ENCODE measurements at places on chromosomes 2 and 18. TPM values are rescaled to one million over a fixed set of nuclear protein-coding genes. Genes with fewer than 3 reads are reported as not detected.
A peak's percentile ranks its signal among the peaks of the same experiment; 100 is the strongest.

- DNase-seq, result no peak
Observed at GRCh38 chr2:77028032-77028600, 494.1 kb downstream of the LRRTM4 start.

GRCh38 chr2:217512259-217512658 is 490.5 kb downstream of the TNS1 start:
- no peak for DNase-seq

DNA sequence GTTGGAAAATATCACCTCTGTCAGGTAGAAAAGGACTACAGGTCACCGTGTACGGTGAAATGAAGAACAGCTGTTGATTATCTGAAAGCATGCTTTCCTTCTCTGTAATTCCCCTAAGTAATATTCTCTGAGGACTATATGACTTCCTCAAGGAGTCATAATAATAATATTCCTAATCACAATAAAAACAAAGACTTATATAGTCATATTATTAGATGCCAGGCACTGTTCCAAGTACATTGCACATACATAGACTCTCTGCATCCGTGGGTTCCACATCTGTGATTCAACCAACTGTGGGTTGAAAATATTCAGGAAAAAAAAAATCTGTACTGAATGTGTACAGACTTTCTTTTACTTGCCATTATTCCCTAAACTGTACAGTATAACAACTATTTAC is 512.4 kb upstream of the ID2 start:
- no peak for DNase-seq

DNA sequence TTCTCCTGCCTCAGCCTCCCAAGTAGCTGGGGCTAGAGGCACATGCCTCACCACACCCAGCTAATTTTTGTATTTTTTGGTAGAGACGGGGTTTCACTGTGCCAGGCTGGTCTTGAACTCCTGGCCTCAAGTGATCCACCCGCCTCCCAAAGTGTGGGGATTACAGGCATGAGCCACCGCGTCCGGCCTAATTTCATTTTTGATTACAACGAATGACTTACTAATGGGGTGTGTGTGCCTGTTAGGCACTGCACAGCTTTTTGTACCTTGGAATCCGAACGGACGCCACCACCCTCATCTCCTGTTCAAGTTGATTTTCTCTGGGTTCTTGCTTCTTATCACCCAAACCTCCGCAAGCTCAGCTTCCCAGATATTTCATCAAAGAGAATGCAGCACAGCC is 17.2 kb downstream of the PTMA start:
- DNase-seq, result no peak

DNA sequence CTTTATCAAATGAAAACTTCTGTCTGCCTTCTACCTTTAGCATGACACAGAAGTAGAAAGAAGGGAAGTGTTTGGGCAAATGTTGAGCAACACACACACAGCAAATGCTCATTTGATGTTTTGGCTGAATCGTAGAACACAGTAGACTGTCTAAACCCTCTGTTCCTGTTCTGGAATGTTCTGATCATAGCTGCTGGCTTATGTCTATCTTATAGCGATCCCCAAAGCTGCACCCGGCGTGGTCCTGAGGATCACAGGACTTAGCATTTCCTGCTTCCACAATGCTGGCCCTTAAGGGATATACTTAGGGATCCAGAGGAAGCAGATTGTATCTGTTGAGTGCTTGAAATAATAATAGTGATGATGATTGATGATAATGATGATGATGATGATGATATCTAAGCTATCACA is 15.2 kb downstream of the GNLY start:
- no peak for DNase-seq

DNA sequence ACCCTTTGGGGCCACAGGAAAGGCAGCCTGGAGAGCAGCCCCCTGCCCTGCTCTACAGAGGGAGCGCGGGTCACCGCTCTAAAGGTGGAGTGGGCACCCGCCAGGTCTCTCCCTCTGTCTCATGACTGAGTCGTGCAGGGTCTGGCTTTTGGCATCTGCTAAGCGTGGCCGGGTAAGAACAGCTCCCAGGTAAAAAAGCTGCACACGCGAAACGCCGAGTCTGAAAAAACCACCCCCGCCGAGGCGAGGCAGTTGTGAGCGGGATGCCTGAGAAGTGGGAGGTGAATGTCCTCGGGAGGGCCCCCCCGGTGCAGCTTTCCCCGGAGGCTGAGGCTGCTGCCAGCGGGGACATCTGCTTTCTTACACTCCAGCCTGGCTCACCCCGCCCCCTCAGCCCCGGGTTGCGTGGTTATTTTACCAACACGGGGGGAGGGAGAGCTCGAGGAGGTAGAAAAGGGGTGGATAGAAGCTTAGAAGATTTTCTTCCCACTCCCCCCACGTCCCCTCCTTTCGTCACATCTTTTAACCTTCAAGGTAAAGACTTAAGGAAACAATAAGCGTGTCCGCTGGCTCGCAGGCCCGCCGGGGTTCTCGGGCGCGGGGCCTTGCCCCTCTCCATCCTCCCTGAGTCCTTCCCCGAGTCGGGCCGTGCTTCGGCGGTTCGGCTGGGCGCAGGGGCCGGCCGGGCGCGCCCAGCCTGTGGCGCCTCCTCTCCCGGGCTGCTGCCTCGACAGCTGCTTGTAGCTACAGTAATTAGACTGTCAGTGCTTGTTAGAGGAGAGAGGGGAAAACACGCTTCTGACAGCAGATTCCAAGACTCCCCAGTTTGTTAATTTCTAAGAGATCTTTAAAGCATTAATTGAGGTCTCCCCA is 70.6 kb upstream of the PSMD14 start:
- peak; percentile 73 for DNase-seq

GRCh38 chr2:127400897-127401756 is 13.4 kb upstream of the MAP3K2 start:
- peak; percentile 68 for DNase-seq

DNA sequence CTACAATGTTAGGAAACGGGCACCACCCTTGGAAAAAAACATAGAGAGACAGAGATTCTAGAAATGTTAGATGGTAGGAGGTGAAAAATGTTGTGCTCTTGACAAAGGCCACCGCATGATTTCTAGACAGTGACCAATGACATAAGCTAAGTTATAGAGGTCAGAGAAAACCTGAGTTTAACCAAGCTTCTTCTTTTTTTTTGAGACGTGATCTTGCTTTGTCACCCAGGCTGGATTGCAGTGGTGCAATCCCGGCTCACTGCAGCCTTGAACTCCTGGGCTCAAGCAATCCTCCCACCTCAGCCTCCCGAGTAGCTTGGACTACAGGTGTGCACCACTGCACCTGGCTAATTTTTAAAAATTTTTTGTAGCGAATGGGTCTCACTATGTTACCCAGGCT is 13.0 kb downstream of the FER1L5 start:
- DNase-seq, result no peak

- peak; percentile 33 for DNase-seq
Observed at GRCh38 chr2:228731517-228731916, 539.6 kb downstream of the PID1 start.

- peak; percentile 75 for DNase-seq
Observed at GRCh38 chr2:80238692-80239469, 65.7 kb downstream of the LRRTM1 start.

GRCh38 chr2:29495068-29495467 is 379.9 kb downstream of the CLIP4 start:
- DNase-seq, result no peak

- peak; percentile 47 for DNase-seq
Observed at GRCh38 chr2:109279243-109279860, 150.3 kb downstream of the SH3RF3 start.

DNA sequence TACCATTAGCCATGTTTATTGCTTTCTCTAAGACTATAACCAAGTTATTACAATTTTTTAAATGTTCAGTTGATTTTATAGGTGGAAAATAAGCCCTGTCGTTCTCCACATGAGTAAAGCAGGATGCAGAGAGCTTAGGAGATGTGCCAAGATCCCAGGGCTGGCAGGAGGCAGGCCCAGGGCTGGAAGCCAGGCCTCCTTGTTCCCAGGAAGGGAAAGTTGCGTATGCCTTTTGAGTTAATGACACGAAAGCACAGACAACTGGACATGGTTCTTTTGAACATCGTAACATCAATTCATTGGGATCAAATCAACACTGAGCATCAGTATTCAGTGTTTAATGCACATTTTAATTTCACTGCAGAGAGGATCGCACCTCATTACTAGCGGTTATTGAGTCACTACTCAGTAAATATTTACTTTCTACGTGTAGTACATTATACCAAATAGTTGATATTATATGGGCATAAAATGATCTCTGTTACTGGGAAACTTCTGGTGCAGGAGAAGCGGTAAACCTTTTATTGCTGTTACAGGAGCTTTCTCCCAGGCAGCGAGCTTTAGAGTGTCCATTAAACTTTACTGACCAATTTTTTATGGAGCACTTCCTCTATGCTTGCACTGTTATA is 60.0 kb downstream of the RNF144A start:
- no peak for DNase-seq

DNA sequence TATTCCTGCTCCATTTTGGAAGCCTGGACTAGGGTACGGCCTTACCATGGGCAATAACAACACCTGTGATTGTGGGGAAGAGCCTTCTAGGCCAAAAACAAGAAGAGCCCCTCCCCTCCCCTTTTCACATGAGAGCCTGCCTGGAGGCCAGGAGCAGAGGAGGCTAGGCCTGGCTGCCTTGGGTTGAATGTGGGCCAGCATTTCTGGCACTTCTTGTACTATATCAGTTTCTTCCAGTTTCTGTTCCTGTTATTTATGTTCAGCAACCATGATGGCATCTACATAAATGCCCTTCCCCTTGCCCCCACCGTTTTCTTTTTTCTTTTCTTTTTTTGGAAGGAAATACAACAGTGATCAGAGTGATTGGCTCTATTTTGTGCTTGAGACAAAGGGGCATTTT is 58.4 kb downstream of the KCTD18 start:
- DNase-seq, result no peak

DNA sequence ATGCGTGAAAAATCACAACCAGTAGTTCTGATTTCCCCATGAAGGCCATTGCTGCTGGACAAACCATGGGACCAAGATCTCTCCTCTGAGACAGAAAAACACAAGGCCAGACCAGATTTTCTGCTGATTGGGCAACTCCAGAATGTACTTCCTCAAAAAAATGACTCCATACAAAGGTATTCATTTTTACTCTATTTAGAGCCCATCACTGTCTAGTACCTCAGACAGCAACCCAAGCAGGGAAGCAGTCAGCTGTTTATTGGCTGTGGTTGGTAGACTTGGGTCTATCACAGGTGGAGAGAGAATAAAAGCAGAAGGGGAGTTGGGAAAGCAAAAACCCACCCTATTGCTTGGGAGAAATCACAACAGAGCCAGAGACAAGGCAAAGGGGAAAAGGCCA is 219.9 kb downstream of the PIK3C3 start:
- DNase-seq, result peak; percentile 19

- no peak for DNase-seq
Observed at GRCh38 chr2:26633351-26633945, 7.7 kb downstream of the CIB4 start.

GRCh38 chr2:113896791-113897190 is 6.9 kb downstream of the ACTR3 start:
- no peak for DNase-seq

The LYG2 gene
- total RNA-seq, result not detected

The RGPD3 gene
- 0.28 TPM for total RNA-seq

The GULP1 gene
- total RNA-seq, result 200 TPM

The EFEMP1 gene
- 22.5 TPM for total RNA-seq

All from GM23338 (cell line).